Osteocyte (in vitro differentiated cells): ENCODE measurements at places on chromosomes 3 and 15.

GRCh38 chr3:111895071-111895470 is 36.0 kb downstream of the PHLDB2 start:
- DNase-seq = no peak

GRCh38 chr15:29740692-29741311 is 81.5 kb downstream of the TJP1 start:
- DNase-seq = no peak

GRCh38 chr3:29412110-29412509 is 131.2 kb downstream of the RBMS3 start:
- DNase-seq = no peak

DNA sequence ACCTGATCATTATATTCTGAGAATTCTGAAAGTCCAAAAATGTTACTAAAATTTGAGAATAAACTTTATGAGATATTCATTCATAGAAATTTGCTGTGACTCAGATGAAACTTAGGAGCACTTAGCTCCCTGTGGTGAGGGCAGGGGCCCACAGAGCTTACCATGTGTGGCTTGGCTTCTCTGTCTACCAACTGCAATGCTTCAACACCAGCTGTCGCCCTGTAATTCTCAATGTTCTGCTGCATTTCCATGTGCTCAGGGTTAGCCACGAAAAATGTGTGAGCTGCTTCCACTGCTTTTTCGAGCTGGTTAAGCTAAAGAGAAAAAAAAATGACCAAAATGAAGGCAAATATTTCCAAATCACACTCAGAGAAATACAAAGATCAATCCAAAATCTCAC is 125.6 kb downstream of the P3H2 start:
- DNase-seq = no peak

- no peak for DNase-seq
Measured at GRCh38 chr3:130117933-130118332, 36.3 kb downstream of the ALG1L2 start.
